NCI-H1694 (cell line): ENCODE measurements at places on chromosomes 4 and X.

DNA sequence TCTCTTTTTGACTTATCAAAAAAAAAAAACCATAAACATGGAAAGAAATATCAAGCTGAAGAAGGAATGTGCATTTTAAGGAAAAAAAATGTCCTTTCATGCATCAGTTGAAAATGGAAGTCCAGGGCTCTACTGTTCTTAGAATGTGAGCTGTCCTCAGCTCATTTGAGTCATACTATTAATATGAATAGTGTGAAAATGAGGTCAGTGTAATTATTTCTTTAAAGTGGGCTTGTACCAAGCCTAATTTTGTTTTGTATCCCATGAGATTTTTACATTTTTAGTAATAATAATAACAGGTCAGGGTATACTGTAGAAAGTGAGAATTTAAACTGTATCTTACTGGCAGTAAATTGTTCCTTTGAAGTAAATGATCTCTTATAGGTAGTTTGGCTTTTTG, 148.5 kb downstream of the NAA11 start:
- DNase-seq = no peak

- DNase-seq = no peak
Measured at GRCh38 chrX:7028246-7028645, 119.3 kb upstream of the STS start.

GRCh38 chr4:20367446-20367845, 115.7 kb downstream of the SLIT2 start:
- DNase-seq = no peak

DNA sequence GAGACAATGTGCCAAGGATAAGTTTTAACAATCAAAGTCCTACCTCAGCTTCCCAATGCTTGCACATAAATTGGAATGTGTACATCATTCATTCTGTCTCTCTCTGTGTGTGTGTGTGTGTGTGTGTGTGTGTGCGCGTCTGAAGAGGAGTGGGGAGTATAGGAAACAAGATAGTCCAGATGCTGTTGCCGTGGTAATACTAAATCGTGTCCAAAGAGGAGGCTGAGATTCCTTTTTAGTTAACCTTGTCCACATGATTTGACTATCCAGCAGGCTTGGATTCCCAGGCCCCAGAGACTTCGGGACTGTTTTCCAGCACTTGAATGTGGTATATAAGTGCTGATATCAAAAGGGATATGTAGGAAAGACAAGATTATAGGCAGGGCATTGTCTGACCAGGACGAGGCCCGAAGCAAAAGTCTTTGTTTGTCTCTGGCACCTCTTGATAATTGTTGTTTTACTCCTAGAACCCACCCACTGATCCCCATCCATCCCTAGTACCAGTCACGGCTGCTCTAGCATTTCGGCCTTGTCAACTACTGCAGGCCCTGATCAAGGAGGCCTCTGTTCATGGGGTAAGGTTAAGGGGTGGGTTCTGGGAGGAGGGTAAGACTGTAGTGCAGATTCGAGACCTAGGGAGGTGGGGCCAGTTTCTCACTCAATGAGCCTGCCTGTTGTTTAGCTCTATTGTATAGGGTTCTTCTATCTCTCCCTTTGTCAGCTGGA, 3.9 kb downstream of the PLP1 start:
- DNase-seq = no peak

DNA sequence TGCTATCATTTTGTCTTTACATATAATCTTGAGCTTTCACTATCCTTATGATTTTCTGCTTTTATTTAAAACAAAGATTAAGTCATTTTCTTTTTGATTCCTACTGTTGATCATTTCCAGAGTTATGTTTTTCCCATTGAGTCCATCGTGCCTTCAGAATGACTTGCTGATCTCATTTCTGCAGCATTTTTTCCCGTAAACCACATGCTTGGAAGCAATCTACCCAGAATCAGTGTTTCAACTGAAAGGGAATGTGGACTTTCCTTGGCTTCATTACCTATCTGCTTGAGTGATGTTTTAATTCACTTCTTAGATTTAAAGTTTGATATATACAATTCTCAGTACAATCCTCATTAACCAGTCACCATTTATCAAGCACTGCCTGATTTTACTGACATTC, 192.4 kb upstream of the FSTL5 start:
- DNase-seq = no peak

DNA sequence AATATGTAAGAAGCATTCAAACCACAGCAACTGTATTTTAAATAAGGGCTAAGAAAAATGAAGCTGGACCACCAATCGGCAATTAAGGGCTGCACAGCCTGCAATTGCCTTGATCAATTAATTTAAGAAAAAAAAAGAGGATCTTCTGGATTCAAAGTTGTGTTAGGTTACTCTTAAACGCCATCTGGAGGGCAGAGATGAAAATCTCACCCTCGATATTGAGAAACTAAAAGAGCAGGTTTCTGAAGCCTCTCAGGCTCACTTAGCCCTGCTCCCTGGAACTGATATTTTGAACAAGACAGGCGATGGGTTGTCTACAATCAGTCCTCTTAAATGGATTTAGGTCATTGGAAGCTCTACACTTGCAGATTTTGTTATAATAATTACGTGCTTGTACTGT, 579.4 kb downstream of the GRXCR1 start:
- peak; percentile 0 for DNase-seq

GRCh38 chr4:82774711-82775171, 23.9 kb downstream of the SCD5 start:
- no peak for DNase-seq

DNA sequence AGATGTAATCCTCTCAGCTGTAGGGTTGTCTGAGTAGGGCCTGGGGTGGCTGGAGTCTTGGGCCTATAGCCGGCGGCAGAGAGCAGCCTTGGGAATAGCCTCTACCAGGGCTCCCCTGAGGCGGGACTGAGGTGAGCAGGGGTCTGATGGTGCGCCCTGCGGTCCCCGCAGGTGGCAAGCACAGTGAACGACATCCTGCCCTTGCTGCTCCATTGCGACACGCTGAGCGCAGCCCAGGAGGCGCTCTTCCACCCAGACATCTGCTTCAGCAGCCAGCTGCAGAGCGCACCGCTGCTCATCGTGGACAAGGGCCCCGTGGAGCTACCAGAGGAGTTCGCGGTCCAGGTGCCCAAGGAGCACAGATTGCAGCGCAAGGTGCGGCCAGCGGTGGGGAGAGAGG, 317.0 kb downstream of the ADGRL3 start:
- no peak for DNase-seq

GRCh38 chr4:147943159-147943638, 211.3 kb downstream of the ARHGAP10 start:
- DNase-seq = no peak

DNA sequence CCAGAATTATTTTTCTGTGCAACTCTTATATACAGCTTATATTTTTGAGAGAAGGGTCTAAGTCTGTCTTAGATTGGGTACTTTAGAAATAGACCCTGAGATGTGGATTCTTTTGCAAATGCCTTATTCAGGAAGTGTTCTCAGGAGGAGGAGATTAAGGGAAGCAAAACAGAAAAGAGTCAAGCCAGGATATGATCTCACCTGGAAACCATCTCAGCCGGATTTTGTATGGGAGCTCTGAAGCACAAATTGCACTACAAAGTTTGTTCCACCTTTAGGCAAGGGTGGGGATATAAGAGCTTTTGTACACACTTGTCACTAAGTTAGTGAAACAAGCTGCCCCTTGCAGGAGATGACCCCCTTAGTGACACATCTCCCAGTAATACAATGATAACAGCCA, 121.2 kb upstream of the GRPR start:
- DNase-seq = no peak

DNA sequence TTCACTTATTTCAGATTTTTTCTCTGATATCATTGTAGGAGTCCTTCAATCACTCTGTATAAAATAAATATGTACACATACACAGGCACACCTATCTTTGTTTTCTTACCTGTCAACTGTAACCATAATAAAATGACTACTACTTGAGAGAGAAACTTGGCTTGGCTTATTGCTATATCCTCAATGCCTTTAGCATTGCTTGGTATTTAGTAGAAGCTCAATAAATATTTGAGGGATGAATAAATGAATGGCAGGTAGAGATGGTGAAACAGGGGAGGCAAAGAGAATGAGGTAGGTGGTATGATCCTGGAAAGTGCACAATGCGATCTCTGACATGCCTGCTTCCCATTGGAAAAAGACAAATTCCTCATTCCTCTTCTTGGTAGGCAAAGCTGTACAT, 21.8 kb upstream of the CXCL6 start:
- DNase-seq = no peak

- no peak for DNase-seq
Measured at GRCh38 chr4:61827907-61828391, 627.8 kb downstream of the ADGRL3 start.

GRCh38 chr4:138645289-138645688, 370.3 kb upstream of the NOCT start:
- no peak for DNase-seq

DNA sequence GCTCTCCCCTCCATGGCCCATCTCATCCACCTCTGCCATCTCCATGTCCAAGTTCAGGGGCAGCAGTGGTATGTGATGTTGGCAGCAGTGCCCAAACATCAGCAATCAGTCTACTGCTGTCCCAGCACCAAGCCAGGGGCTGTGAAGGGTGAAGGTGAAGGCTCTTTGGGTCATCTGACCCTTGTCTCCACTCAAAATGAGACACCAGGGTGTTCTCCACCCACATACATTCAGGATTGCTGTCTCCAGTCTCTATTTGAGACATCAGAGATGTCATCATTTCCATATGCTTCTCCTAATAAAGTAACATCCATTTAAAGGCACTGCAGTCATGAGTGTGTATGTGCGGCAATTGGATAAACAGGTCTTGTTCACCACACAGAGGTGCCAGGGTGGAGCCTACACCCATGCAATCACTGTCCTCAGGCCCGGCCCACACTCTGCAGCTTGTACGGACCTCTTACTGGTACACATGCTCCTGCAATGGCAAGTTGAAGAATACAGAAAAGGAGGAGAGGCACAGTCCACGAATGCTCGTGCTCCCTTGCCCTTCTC, 22.2 kb downstream of the MAML3 start:
- no peak for DNase-seq

DNA sequence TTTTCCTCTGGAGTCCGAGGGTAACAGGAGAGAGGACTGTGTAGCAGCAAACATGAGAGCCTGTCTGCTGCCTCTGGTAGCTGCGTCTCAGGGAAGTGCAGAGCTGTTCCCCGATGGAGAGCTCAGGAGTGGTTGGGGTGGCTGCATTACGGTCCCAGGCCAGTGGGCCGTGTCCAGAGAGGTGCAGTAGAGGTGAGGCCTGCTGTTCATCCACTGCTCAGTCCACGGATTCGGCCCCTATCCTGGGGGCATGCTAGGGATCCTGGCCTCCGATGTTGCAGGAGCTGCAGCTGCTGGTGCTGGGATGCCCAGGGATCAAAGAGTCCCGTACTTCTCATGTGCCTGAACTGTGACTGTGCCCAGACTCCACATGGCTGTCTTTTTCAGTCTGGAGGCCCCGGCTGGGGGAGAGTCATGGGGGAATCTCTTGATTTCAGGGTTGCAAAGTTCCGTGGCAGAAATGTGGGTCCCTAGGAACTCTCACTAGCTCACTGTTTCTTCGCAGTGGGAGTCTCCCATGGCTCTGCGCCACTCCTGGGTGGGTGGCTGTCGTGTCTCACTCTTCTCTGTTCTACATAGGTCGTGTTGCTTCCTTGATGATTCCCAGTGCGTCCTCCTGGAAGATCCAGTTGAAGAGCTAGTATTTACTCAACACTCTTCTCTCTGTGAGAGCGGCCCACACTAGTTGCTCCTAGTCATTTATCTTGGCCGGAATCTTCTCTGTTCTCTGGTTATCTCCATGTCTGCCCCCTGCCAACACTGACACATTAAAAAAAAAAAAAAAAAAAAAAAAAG, 109.5 kb upstream of the CENPE start:
- no peak for DNase-seq

GRCh38 chr4:91961504-91961903, 342.3 kb upstream of the GRID2 start:
- no peak for DNase-seq

GRCh38 chr4:153611679-153612078, 72.4 kb upstream of the TLR2 start:
- no peak for DNase-seq

GRCh38 chr4:25113915-25114904, 46.0 kb downstream of the SEPSECS start:
- no peak for DNase-seq

DNA sequence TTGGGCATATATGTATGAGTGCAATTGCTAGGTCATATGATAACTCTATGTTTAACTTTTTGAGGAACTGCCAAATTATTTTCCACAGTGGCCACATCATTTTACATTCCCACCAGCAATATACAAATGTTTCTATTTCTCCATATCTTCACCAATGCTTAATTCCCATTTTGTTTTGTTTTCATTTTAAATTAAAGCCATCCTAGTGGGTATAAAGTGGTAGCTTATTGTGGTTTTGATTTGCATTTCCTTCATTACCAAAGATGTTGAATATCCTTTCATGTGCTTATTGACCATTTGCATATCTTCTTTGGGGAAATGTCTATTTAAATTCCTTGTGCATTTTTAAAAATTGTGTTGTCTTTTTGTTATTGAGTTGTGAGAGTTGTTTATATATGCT, 36.7 kb upstream of the SCOC start:
- DNase-seq = no peak

- no peak for DNase-seq
Measured at GRCh38 chrX:96997196-96997595, 113.5 kb downstream of the RPA4 start.

DNA sequence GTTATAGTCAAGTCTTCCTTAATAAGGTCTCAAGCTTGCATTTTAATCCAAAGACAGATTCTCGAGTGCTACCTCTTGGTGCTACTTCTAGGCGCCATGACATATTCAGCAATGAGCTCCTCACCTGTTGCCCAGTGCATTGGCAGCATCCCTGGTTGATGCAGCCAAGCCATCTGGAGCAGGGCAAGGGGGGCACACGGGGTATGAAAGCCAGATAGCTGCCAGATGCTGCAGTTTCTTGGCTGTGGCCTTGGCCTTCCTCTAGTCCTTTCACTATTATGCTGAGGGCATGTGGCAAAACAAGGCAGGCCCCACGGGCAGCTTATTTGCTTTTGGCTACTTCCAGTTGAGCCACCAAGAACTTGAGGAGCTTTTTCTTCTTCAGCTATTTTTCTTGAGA, 168.6 kb upstream of the PGRMC2 start:
- peak; percentile 58 for DNase-seq

DNA sequence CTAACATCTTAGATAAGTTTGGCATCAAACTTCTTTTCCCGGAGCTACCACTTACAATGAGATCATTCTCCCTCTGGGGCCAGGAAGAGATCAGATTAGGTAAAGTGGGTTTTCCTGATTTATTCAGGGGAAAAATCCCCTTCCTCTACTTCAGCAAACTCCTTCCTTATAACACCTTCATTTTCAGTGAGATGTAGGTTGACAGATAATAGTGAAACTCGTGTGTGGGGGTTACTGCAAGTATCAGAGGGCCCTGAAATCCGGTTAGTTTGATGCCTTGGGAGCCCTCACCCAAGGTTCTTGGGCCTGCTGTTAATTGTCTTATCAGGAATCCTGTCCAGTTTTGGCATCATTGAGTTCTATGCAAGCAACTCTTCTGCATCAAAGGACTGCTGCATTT, 10.8 kb downstream of the FTHL17 start:
- DNase-seq = no peak
